ENCODE measurements at places on chromosomes 7 and 10.

DNA sequence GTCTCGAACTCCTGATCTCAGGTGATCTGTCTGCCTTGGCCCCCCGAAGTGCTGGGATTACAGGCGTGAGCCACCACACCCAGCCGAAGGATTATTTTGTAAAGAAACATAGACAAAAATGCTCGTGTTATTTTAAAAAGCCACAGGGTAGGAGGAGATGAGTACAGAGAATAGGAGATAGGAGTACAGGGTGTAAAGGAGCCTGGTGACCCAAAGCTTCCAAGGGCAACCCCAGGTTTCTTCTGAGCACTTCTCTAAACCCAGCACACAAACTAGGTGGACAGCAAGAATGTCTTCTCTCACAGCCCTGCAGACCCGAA lies 54.7 kb downstream of the ZNF467 start:
- H3K36me3 ChIP-seq: peaks cover 11% of the 10 kb centered on the region
- H3K27ac ChIP-seq: no peak overlapping the region
- DNase-seq: no peak
- H3K27me3 ChIP-seq: no peaks in the 10 kb centered on the region

DNA sequence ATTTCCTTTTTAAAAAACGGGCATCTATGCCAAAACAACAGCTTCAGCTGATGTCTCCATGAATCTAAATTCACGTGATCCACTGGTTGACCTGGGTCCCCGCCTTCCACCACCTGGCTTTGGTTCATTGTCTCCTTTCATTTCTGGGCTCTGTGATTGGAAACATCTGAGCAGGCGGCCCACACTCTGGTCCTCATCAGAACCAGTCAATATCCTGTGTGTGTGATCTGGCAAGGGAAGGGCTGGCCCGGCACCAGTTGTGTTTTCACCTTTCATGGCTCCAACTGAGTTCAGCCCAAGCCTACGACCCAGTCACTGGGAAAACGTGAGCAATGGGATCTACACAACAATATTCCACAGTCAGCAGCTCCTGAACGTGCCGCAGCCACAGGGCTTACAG lies 46.2 kb downstream of the PARP12 start:
- H3K4me1 ChIP-seq: no peaks in the 10 kb centered on the region
- H3K27ac ChIP-seq: no peak overlapping the region
- no peaks in the 10 kb centered on the region for H3K36me3 ChIP-seq
- no peak for DNase-seq

GRCh38 chr7:73981933-73982332 lies 46.0 kb upstream of the ELN start:
- H3K4me3 ChIP-seq: no peak overlapping the region
- DNase-seq: no peak
- no peak overlapping the region for H3K27ac ChIP-seq
- no peaks in the 10 kb centered on the region for H3K36me3 ChIP-seq

GRCh38 chr10:119502209-119502608 lies 40.3 kb downstream of the RGS10 start:
- no peak overlapping the region for H3K27ac ChIP-seq
- no peaks in the 10 kb centered on the region for H3K4me1 ChIP-seq
- DNase-seq: no peak
- H3K27me3 ChIP-seq: no peaks in the 10 kb centered on the region

DNA sequence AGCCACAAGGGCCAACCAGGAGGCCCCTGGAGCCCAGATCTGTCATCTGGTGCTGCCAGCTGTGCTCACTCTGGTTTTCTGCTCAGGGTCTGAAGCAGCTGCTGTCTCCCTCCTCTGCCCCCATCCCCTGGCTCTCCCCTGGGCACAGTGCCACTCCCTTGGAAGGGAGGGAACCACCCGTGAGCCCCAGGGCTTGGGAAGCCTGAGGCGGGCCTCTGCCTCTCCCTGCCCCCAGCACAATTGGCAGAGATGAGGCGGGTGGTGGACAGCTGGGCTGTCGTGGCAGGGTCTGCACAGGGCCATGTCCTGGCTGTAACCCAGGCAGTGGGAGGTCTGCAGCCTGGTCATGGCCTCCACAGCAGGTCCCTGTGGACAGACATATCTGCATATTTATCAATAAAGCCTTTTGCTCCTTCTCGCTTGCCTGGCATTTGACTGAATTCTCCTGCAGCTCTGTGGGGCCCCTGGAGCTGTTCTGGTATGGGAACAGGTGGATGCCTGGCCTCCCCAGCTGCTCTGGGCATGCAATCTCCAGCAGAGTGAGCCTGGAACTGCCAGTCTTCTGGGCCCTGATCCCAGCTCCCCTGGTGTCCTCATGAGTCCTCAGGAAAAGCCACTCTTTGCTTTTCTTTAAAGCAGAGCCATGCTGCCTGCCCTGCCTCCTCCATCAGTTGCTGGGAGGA lies 1.6 kb upstream of the ANKRD2 start:
- H3K27ac ChIP-seq: no peak overlapping the region
- H3K4me3 ChIP-seq: no peak overlapping the region
- no peaks in the 10 kb centered on the region for H3K4me1 ChIP-seq
- H3K27me3 ChIP-seq: no peaks in the 10 kb centered on the region
- H3K36me3 ChIP-seq: peaks cover 6% of the 10 kb centered on the region

- no peaks in the 10 kb centered on the region for H3K27me3 ChIP-seq
- no peak overlapping the region for H3K4me3 ChIP-seq
- DNase-seq: no peak
- H3K27ac ChIP-seq: no peak overlapping the region
Observed at GRCh38 chr7:150400008-150400787, 21.1 kb downstream of the ZNF775 start.

DNA sequence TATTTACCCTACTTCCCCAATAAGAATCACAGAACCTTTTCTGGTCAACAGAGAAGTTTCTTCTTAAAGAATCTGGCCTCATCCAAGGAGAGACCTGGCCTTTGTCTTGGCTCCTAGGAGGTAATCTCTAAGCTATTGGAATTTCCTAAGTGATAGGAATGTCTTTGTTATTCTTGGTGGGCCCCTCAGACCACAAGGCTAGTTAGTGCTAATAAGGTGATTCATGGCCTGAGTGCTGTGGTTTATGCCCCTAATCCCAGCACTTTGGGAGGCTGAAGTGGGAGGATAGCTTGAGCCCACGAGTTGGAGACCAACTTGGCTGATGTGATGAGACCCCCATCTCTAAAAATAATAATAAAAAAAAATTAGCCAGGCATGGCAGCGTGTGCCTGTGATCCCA lies 60.0 kb upstream of the CYP2C18 start:
- no peaks in the 10 kb centered on the region for H3K36me3 ChIP-seq
- no peak overlapping the region for H3K4me3 ChIP-seq
- no peak for DNase-seq
- H3K27me3 ChIP-seq: no peaks in the 10 kb centered on the region

DNA sequence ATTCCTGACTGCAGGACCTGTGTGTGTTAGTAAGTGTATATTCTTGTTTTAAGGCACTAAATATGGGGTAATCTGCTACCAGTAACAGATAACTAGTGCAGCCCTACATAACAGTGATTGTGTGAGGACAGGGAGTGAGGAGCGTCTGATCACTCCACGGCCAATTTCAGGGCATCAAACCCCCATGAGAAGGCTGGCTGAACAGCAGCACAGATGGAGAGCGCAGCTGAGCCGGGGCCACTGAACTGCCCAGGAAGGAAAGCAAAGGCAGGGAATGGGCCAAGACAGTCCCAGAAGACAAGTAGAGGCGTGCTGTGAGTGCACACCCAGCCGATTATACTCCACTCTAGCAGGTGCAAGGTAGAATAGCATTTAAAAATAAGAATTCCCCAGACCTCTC lies 157.1 kb upstream of the CHST15 start:
- H3K27me3 ChIP-seq: no peaks in the 10 kb centered on the region
- DNase-seq: no peak
- H3K36me3 ChIP-seq: no peaks in the 10 kb centered on the region
- H3K27ac ChIP-seq: peak overlapping the region; percentile 42
- H3K4me3 ChIP-seq: no peak overlapping the region
- peaks cover 22% of the 10 kb centered on the region for H3K4me1 ChIP-seq

DNA sequence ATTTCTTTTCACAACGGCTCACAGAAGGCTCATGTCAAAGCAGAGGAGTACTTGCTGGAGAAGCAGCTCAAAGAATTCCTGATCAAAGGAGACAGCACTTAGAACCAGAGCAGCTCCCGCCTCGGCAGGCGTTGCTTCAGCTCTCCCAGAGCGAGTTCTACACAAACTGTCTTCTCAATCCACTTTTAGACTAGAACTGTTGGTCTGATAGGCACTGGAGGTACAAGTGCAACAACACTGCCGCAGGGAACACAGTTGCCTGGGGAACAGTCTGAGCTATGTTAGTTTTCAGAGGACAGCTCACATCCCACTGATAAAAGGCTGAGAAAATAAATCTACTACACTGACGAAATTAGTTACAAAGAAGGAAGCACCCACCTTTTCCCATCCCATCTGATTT lies 35.4 kb downstream of the CYTH3 start:
- H3K27ac ChIP-seq: no peak overlapping the region
- no peak for DNase-seq
- H3K4me1 ChIP-seq: no peaks in the 10 kb centered on the region
- H3K27me3 ChIP-seq: no peaks in the 10 kb centered on the region
- no peak overlapping the region for H3K4me3 ChIP-seq

GRCh38 chr7:16804674-16805439 lies at the start of gene AGR2:
Gene AGR2, minus strand, starts transcription at chr7:16804999. Its CDS starts 3,203 bp downstream, at chr7:16801796.
- no peaks in the 10 kb centered on the region for H3K4me1 ChIP-seq
- H3K27me3 ChIP-seq: no peaks in the 10 kb centered on the region
- no peaks in the 10 kb centered on the region for H3K36me3 ChIP-seq
- no peak for DNase-seq
- peak within 1 kb of the TSS; percentile 1 for H3K4me3 ChIP-seq

DNA sequence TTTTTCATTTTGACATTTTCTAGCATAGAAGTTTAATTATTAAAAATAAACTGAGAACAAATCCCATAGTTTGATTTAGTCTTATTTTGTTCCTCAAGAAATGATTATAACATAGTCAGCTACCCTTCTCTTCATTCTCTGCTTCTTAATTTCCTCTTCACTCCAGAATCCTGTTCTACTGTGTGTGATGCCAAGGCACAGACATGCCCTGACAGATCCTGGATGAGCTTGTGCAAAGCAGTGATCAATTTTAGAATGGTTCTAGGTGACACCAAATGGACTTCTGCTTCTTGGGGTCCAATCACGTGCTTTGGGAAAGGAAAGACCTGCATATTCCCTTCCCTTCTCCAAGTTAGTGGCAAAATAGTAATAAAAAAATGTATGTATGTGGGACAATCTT lies 665.6 kb downstream of the MAGI2 start:
- no peak for DNase-seq
- no peaks in the 10 kb centered on the region for H3K36me3 ChIP-seq
- no peak overlapping the region for H3K4me3 ChIP-seq
- no peak overlapping the region for H3K27ac ChIP-seq
- no peaks in the 10 kb centered on the region for H3K4me1 ChIP-seq

GRCh38 chr10:126843299-126843934 lies 61.8 kb upstream of the DOCK1 start:
- no peaks in the 10 kb centered on the region for H3K27me3 ChIP-seq
- no peak overlapping the region for H3K4me3 ChIP-seq
- DNase-seq: no peak
- H3K4me1 ChIP-seq: peaks cover 5% of the 10 kb centered on the region

Measured in pancreas (tissue), 10 donors.